ENCODE measurements at places on chromosomes 2 and 18.
A peak's percentile ranks its signal among the peaks of the same experiment; 100 is the strongest.

GRCh38 chr2:158922601-158923000 lies 45.8 kb upstream of the TANC1 start:
- no peak for DNase-seq

DNA sequence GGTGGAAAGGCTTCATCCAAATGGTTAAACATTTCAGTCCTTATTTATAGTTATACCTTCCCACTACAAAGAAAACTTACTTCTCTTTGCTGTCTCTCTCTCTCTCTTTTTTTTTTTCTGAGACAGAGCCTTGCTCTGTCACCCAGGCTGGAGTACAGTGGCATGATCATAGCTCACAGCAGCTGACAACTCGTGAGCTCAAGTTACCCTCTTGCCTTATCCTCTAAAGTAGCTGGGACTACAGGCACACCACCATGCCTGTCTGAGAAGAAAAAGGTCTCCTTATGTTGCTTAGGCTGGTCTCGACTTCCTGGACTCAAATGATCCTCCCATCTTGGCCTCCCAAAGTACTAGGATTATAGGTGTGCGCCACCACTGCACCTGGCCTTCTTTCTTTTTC lies 32.3 kb upstream of the OLA1 start:
- DNase-seq, result no peak

- DNase-seq, result no peak
Observed at GRCh38 chr18:70453058-70453775, 164.4 kb downstream of the SOCS6 start.

GRCh38 chr18:12497296-12497695 lies 89.6 kb downstream of the PRELID3A start:
- DNase-seq, result no peak

GRCh38 chr2:103004426-103004942 lies 242.7 kb downstream of the TMEM182 start:
- no peak for DNase-seq

GRCh38 chr2:159615367-159616285 lies 722 bp downstream of the BAZ2B start:
- DNase-seq, result peak; percentile 33

- DNase-seq, result no peak
Observed at GRCh38 chr2:11517906-11518305, 15.9 kb upstream of the GREB1 start.

- no peak for DNase-seq
Observed at GRCh38 chr2:198213253-198213652, 408.9 kb downstream of the PLCL1 start.

DNA sequence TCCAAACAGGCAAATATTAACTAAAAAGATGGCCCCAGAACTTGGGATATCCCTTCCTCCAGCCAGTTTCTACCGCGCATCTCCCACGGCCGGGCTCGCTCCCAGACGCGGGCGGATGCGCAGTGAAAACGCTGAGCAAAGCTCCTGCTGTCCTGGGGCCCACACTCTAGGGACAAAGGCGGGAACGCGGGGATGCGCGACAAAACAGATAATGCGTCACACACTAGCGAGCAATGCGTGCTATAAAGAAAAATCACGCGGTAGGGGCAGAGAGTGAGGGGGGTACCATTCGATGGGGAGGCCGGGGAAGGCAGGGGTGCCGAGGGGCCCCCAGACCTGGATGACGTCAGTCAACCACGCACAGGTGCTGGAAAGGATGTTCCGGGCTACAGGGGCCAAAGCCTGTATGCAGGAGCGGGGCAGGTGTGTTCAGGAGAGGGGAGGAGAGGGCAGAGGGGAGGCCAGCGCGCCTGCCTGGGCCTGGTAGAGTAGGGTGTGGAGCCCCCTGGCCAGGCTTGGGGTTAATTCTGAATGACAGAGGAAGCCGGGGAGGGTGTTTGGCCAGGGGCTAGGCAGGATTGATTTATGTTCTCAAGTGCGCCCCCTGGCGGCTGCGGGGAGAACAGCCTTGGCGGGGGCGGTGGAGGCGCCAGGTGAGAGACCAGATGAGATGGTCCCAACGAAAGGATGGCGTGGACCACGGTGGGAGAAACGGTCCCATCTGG lies 14.9 kb upstream of the ITM2C start:
- peak; percentile 70 for DNase-seq

GRCh38 chr2:223026357-223027110 lies 25.5 kb upstream of the KCNE4 start:
- no peak for DNase-seq

DNA sequence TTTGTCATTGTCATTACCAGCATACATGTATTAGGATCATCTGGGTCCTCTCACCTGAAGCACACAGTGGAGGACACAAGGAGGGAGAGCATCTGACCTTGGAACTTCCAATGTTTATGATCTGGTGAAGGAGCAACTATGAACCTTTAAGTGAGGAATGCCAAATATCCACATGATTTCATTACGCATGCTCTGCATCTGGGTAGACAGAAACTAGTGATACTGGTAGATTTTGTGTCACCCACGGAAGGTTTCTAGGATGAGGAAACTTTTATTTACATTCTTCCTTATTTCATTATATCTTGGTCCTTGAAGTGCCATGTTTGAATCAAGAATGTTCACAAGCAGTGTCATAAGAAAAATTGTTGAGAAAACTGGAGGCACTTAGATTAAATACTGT lies 32.1 kb downstream of the SPC25 start:
- no peak for DNase-seq

GRCh38 chr2:191443446-191443845 lies 198.2 kb downstream of the MYO1B start:
- no peak for DNase-seq

Measured in activated T-cell treated with anti-CD3 and anti-CD28 coated beads, Interleukin-2, amount 50 U/mL, for 4 hours (primary cell).